ENCODE measurements at places on chromosomes 1 and 21.
A peak's percentile ranks its signal among the peaks of the same experiment; 100 is the strongest.

GRCh38 chr1:14255711-14256110, 342.8 kb upstream of the KAZN start:
- DNase-seq: no peak

DNA sequence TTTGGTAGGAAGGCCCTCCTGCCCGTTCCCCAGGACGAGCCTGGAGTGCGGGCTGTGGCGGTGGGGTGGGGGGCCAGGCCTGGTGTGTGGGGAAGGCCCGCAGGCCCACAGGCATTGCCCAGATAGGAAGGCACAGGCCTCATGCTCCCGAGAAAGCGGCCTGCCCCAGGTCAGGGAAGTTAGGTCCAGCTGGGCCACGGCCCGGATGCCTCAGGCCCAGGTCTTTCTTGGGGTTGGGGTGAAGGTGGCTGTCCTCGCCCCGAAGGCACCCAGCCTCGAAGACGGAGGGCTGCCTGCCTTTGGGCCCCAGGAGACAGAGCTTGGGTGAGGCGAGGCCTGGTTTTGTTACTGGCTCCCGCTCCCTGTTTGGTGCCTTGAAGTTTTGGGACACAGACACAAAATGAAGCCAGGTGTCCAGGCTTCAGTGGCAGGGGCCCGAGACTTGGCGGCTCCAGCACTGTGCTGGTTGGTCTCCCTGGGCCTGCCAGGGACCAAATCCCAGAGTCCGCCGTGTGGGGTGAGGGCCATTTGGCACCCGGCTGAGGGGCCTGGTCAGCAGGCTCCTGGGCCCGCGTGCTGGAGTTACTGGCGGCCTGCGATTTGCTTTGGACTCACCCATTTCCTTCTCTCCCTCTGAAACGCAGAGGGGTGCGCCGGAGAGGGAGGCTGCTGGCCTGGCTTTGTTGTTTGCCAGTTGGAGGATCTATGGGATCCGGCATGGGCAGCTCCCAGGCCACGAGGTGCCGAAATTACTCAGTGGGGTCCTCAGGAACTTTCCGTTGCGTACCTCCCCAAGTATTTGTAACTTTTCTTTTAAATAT, 2.0 kb downstream of the SKI start:
- DNase-seq: no peak

DNA sequence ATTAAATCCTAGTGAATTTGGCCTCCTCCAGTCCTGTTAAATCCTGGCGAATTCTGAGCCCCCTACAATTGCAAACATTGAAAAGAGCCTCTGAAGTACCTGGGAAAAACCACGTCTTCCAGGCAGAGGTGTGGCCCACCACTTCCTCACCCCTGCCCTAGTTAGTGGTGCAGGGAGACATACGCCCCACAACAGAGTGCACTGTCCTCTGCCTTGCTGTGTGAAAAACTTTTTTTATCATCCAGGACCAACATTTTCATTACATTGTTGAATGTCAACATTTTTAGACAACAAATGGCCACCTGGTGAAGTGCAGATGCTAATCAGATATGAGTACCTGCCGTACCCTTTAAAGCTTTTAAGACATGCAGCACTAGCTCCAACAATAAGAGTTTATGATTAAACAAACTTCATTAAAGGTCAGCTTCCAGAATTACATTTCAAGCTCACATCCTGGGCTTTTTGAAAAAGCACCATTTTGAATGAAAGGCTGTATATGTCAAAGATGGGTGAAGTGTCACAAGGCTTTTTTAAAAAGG, 13.6 kb upstream of the TMPRSS2 start:
- DNase-seq: no peak

DNA sequence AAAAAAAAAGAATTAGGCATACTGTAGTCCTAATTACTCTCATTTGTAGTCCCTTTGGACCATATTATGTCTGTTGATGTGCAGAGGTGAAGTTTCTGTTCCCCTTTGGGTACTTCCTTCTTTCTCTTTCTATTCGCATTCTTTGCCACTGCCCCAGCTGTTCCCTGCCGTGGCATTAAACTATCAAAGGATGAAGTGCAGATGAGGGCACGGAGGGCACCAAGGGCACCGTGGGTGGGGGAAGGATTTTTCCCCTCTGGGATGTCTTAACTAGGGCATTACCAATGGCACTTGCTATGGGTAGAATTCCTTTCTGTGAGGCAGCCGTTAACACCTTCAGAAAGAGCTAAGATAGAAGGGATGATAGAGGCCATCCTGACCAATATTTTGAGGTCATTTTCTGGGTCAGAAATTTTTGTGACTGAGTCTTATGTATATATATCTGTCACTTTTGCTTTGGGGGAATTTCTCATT, 4.9 kb upstream of the MAPKAPK2 start:
- DNase-seq: no peak

DNA sequence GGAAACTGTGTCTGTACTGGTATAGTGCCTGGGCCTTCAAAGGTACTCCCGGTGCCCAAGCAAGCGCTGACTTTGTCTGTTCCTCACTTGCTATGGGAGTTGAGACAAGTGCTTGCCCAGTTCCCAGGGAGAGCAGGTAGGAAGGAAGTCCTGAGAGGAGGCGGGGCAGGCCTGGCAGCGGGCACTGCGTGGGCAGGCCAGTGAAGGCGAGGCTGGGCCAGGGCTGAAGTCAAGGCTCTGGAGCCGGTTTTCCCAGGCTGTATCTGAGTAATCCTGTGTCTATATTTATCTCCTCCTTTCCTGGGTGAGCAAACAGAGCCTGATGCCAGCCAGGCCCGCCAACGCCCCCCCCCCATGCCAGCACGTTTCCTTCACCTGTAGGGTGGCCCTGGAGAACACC, 15.9 kb upstream of the EDN2 start:
- DNase-seq: peak; percentile 20

DNA sequence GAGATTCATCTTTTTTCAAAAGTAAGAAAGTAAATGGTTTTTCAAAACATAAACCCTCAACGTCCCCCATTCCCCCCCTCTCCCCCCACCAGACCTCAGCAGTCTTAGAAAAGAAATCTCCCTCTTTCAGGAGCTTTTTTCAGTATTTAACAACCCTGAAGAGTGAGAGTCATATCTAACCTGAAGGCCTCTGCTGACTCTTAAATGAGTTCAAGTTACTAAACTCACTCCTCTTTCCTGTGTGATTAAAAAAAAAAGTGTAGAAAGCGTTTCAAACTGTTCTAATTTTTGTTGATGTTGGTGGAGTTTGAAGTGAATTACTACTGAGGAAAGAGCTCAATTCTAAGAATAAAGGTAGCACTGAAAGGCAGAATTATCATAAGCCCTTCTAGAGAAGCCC, 93.7 kb downstream of the VAV3 start:
- DNase-seq: no peak

GRCh38 chr1:154334079-154335024, 9.0 kb downstream of the ATP8B2 start:
- no peak for DNase-seq

DNA sequence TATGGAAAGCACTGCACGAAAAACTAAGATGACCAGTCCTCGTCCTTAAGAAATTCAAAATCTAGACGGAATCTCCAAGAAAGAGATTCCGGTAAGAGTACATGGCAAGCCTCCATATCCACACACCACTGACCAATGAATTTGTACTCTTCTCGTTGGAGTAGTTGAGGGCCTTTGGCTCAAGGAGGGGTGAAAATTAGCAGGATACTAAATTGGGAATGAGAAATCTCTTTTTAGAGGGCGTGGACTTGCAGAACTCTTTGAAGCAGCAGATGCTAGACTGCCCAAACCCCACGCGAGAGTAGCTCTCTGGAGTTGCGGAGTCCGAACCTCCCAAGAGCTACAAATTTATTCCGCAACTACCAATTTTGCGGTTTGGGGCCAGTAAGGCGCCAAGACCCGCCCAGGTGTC, 872 bp upstream of the PPP2R5A start:
- DNase-seq: no peak

DNA sequence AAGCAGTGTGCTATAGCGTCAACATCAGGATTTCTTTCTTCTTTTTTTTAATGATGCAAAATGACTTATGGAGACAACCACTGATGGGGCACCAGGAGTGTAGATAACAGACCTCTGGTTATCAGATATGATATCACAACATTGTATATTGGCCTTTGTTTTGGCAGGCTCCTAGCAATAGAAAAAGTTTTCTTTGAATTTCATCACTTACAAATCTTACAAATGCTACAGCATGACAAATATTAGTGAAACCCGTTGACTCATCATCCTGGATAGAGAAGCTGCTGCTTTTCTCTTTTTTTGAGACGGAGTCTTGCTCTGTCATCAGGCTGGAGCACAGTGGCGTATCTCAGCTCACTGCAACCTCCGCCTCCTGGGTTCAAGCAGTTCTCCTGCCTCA, 92.9 kb downstream of the LTN1 start:
- DNase-seq: no peak

- DNase-seq: peak; percentile 59
Measured at GRCh38 chr1:224922404-224923164, 6.9 kb upstream of the DNAH14 start.

- peak; percentile 88 for DNase-seq
Measured at GRCh38 chr1:147515045-147515869, 26.0 kb upstream of the BCL9 start.

DNA sequence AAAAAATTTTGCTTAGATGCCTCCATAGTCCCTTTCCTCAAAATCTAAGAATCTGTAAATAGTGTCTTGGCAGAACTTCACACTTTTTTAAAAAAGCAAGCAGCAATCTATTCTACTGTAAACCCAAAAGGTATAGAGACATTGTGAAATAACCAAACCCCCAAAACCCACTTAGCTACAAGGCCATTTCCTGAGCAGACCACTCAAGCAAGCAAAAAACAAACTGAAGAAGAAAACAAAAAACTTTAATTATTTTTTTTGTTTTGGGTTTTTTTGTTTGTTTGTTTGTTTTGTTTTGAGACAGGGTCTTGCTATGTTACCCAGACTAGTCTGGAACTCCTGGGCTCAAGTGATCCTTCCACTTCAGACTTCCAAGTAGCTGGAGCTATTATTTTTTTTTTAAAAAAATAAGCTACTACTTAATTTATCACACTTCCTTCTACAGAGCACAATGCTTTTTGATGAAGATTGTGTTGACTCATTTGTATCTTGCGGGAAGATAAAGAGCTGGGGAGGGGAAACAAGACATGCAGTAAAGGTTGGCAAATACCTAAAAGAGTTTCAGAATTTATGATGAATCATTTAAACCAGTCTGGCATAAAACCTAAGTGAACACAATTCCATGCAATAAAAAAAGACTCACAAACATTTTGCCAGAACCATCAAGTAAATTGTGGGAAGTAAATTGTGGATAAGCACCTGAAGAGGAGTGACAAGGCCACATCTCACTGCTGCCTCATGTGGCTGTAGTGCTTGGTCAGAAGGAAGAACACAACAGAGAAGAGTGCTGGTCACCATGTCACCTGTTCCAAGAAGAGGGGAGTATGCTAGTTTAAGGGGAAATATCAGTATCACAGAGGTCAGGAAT, 2.7 kb upstream of the PTPN22 start:
- no peak for DNase-seq

Measured in NCI-H2081 (cell line).